ENCODE measurements at places on chromosomes 5 and 9.

DNA sequence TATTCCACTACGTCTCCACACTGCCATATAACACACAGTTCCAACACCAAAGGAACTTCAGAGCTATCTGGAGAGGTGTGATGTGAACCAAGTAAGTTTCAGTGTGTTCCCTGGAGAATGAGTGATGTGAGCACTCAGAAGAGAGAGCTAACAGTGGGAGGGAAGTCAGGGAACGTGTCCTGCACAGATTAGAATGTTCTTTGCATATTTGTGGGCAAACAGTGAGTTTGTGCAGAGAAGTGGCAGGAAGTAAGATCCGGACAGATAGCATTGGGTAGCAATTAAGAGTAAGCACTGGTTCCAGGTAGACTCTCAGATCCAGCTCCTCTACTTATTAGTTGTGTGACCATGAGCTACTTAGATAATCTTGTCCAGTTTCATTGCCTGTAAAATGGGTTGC, 206.4 kb downstream of the PDZD2 start:
- no peak for DNase-seq

DNA sequence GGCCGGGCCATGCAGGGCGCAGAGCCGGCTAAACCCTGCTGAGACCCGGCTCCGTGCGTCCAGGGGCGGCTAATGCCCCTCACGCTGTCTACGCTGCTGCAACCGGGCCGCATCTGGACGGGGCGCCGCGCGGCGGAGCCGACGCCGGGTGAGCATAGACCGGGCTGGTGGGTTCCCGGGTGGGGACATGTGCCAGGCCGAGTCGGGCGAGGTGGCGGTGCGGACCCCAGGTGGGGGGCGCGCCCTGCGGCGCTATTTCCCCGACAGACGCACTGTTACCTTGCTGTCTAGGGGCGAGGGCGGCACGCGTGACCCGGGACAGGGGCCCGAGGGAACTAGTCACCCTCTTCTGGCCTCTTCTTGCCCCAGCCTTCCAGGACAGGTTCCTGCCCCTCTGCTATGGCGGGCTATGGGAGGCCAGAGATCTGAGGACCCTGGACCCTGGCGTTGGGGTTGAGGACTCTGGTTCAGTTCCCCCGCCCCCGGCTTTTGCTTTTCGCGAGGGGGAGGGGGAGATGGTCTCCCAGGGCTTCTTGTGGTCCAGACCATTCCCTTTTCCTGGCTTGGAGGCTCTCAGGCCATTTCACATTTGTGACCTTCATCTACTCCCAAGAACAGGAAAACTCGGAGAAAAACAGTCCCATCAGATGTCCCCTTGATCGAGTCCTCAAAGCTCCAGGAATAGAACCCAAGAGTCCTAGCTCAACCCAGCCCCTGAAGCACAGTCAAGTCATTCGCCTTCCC, 536 bp downstream of the SLC27A4 start:
- DNase-seq, result no peak

DNA sequence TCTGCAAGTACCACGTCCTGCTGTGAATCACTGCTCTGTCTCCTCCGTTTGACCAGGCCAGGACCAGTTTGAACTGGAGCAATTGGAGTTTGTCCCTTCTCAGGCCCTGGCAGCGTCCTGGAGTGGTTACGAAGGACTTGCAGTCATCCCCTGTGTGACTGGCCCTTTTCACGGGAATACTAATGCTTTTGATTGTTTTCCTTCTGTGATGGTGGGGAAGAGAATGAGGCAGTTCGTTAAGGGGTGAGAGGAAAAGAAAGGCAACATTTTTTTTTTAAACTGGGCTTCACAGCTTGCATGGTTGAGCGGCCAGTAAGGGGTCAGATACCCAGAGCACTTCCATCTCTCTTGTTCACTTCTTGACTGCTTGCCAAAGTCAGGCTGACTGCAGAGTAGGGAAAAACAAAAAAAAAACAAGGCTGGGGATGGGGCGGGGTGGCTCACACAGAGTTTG, 153.5 kb upstream of the STK32A start:
- DNase-seq, result no peak

- no peak for DNase-seq
These were observed 17.2 kb upstream of the GDA start for GRCh38 chr9:72132052-72132451.

DNA sequence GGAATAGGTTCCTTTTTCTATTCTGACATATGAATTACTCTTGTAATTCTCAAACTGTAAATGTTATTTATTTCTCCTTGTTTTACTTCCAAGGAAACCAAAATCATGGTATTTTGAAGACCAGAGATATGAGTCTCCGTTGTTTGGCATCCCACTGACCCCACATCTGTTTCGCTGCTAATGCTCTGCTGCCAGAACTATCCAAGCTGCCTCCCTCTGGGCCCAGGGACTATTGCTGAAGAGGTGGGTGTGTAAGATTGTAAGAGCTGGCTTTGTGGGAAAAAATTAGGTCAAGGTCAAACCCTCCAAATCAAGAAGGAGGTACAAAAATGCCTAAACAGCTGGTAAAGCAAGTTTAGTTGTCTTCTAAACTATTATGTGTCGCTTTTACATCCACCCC, 129.4 kb upstream of the MYO10 start:
- no peak for DNase-seq

DNA sequence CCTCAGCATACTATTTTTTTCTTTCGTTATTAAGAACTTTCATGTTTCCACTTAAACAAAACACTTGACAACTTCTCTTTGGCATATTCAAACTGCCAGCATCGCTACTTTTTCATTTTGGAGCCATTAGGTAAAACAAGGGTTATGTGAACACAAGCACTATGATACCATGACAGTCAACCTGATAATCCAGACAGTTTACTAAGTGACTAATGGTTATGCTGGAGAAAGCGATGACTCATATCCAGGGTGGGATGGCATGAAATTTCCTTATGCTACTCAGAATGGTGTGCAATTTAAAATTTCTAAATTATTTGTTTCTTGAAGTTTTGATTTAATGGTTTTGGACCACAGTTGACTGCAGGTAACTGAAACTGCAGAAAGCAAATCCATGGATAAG, 29.9 kb upstream of the PRSS3 start:
- no peak for DNase-seq

- DNase-seq, result no peak
These were observed 34.7 kb downstream of the LMNB1 start for GRCh38 chr5:126811515-126812198.

DNA sequence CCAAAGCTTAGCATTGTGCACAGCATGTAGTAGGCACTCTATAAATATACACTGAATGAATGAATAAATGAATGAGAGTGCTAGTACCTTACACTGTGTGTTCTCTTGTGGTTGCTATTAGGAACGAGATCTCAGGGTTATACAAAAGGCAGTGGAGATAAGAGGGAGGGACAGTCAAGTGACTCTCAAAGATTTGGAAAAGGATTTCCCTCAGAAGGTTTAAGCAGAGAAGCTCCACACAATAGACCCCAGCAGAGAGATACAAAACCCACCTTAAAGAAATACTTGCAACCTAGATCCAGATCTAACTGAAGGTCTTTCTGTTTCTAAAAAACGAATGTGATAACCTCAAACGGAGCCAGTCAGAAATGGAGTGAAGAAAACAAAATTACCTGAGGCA, 11.8 kb upstream of the EFNA5 start:
- no peak for DNase-seq

GRCh38 chr5:133072021-133072420, 20.2 kb downstream of the HSPA4 start:
- DNase-seq, result no peak

DNA sequence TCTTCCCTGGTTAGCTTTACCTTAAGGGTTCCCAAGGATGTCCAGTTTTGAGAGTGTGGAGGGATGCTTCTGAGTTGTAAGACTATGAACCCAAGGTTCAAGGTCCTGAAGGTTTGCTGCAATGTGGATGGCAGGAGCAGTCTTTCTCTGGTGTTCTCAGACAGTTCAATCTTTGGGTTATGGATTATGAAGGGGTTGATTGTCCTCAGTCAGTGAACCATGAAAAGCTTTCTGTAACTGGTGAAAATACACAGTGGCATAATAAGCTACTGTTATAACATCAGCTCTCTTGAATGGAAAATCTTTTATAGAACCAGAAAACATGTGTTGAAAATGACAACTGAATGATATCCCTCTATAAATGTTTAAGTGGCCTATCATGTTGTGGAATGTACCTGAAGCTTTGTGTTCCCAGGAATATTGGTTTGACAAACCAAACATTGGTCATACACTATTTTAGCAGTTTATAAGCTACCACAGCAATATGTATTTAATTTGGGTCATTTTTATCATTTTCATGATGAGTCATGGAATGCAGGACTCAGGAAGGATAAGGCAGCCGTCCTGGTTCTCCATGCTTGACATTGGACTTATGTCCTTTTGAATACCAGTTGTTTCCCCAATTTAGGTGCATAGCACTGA, 1041.8 kb upstream of the ARRDC3 start:
- no peak for DNase-seq

DNA sequence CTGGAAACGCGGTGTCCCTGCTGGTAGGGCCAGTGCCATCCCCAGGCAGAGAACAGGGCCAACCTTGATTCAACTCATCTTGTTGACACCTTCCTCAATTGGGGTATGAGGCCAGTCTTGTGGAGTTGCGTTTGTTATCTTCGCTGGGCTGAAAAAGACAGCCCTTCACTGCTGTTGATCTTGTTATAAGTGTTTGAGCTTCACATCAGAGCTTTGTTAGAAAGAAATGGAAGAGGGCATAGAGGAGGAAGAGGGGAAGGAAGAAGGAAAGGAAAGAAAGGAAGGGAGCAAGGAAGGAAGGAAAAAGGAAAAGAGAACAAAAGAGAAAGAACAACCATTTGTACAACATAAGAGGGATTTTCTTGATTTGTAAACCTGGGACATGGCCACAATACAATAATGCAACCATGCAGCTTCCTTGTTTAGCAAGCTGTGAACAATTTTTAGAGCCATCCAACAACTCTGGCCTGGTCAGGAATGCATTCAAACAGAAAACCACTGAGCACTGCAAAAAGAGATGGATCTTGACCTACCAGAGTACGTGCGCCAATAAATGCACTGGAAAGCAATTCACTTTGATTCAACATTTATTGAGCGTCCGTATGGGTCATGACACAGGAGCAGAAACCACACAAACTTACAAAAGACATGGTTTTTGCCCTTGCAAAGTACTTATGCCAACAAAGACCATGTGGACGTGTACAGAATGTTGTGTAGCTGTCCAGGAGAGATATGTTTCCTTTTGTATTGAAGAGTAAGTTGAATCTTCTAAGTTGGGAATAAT, 152.9 kb downstream of the TLE1 start:
- no peak for DNase-seq

- DNase-seq, result peak; percentile 75
These were observed 8.7 kb upstream of the AGPAT2 start for GRCh38 chr9:136695955-136696354.

DNA sequence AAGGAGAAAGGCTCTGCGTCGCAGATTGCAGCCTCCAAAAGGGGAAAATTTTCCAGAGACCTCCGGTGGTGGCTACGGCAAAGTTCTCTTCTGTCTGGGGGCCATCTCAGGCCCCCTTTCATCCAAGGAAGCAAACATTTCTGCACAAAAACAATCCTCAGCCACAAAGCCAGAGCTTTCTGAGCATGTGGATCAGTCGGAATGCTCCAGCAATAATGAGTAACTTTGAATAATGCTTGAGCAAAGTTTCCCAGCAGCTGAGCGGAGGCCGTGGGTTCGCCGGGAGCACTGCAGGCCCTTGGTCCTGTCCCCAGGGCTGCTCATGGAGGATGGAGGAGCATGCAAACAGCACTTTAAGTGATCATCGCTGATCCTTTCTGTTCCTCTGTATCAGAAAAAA, 60.2 kb upstream of the UNC5A start:
- DNase-seq, result no peak

DNA sequence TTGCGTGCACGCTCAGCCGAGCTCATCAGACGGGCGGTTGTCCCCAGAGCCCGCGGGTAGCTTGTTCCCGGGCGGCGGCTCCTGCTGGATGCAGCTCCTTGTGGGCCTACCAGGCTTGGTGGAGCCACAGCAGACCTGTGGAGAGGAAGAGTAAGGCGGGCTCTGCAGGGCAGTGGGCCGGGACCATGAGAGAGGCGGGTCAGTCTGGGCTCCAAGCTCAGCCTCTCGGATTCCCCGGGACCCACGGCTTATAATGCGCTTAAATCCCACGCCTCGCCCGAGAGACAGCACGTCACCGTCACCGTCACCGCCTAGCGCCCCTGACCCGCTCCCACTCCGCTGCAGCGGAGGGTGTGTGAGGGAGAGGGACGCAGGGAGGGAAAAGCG, 1.9 kb upstream of the ANKRD18A start:
- peak; percentile 37 for DNase-seq

DNA sequence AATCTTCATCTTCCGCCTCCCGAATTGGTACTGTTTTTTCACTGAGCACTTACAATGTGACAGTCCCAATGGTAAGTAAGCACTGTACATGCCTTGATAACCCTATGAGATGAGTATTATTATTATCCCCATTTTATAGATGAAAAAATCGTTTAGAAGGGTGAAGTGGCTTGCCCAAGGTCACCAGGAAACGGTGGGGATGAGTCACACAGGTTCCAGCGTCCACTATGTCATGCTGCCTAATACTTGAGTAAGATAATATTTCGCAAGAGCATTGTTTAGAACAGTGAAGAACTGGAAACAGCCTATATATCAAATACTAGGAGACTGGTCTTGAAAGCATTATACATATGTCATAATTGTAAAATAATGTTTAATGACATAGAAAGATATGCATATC, 12.9 kb downstream of the HAND1 start:
- no peak for DNase-seq

DNA sequence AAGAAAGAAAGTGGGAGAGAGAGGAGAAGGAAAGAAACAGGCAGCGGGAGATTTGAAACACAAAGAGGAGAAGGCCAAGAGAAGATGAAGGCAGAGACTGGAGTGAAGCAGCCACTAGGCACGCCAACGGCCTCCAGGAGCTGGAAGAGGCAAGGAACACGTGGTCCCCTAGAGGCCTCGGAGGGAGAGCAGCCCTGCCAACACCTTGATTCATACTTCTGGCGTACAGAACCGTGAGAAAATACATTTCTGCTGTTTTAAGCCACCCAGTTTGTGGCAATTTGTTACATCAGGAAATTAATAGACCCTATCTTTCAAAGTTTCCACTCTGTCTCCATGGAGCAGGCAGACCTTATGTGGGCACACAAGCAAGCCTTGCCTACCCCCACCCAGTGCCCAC, 133.4 kb downstream of the ACTL7B start:
- DNase-seq, result no peak

DNA sequence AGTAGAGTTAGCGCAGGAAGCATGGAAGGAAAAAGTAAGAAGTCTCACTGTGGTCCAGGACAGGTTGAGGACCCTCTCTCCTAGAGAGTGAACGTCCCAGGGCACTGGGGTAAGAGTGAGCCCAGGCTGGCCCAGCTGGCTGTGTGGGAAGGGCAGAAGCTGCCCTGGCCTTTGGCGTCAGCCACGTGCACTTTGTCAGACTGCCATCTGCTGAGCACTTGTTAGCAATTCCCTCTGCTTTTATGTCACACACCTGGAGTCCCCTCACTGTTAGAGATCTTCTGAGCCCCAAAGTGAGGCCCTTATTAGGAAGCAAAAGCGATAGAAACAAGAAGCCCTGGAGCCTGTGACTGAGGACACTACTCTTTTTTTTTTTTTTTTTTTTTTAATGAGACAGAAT, 79.1 kb downstream of the UGCG start:
- peak; percentile 27 for DNase-seq

DNA sequence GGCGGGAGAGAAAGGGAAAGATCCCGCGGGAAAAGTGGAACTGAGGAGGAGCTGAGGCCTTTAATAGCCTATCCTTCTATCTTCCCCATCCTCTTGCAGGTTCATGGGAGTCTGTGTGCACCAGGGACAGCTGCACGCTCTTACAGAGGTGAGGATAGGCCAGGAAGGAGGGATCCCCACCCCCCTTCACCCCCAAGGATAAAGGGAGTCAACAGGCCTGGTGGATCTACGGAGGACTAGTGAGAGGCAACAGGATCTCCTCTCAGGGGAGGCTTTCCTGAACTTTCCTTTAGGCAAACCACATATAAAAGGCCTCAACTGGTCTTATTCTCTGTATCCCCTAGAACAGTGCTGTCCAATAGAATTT, 1.1 kb downstream of the TESK1 start:
- DNase-seq, result no peak

All from NCI-H510A (cell line).